ENCODE measurements at places on chromosomes 5 and 9. TPM values are rescaled to one million over a fixed set of nuclear protein-coding genes. Genes with fewer than 3 reads are reported as not detected.
A peak's percentile ranks its signal among the peaks of the same experiment; 100 is the strongest.

DNA sequence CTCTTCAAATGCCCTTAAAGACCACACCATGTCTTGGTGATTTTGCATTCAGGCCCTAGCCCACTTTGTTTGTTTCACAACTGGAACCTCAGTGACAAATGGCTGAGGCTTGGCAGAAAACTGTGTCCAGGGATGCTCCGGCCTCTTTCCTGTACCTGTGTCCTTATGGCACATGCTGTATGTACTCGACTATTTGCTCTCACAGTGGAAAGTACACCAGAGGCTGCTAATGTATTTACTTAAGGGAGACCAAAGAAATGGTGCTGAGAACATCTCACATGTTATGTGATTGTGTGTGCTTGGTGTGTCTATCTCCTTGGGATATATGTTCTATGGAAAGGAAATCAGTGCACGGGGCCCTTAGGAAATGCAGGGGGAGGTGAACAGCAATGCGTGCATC is 263.3 kb downstream of the GADD45G start:
- DNase-seq = no peak

DNA sequence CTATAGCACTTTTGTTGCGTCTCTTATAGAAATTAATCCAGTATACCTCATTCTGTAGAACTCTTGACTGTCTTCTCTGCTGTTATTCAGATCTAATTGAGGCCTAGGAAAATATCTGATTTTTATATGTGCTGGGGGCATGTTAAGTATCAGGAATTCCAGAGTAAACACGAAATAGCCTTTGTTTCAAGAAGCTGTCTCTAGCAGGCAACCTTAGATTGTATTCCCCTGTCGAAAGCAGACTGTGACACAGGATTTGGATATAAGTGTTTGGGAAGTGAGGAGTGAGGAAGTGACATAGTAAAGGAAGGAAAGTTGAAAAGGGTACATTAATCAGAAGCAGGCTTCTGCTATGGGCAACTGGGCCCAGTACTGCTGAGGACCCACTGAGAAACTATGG is 72.1 kb upstream of the RASA1 start:
- no peak for DNase-seq

ECM2 gene
- total RNA-seq = 51.0 TPM

NTRK2 gene
- 16.1 TPM for total RNA-seq

OBP2B gene
- not detected for total RNA-seq

GRCh38 chr5:173229382-173229959 is 5.5 kb downstream of the NKX2-5 start:
- DNase-seq = no peak

GRCh38 chr5:93034621-93035590 is 546.1 kb downstream of the NR2F1-AS1 start:
- DNase-seq = no peak

ZBED3 gene
- total RNA-seq = 22.1 TPM

- no peak for DNase-seq
Measured at GRCh38 chr9:98944057-98944733, 488 bp downstream of the COL15A1 start.

DNA sequence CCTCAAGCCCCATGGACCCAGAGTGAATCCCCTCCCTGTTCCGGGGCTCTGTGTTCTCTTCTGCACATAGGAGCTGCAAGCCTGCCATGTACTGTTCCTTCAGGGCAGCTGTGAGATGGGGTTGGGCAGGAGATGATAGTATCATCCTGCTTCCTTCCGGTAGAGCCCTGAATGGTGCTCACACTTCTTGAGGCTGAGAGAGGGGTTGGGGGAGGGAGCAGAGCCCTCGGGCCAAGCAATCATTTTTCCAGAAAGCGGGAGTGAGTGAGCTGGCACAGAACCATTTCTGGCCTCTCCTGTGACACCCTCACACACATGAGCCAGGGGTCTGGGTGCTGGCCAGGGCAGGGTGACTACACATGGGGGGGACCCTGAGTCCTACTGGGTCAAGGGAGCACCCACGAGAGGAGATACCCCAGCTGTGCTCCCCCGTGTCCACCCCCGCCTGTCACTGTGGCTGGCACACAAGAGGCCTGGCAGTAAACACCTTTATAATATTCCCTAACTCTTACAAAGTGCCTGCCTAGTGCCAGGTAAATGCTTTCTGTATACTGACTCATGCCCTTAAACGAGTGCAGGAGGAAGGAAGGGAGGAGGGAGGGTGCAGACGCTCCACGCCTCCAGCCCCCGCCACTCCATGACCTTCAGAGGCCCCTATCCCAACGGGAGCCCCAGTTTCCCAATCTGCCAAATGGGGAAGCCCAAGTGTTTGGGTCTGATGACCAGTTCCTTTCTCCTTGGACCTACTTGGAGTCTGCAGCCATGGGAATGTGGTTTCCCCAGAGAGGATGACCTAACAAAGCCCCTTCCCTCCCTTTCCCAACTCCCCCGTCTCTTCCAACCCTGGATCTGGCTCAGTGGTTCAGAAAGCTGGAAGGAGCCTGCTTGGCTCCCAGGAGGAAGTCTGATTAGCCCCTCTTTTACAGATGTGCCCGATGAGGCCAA is 15.5 kb downstream of the AKNA start:
- DNase-seq = peak; percentile 58

CRHBP gene
- 5.4 TPM for total RNA-seq

DNA sequence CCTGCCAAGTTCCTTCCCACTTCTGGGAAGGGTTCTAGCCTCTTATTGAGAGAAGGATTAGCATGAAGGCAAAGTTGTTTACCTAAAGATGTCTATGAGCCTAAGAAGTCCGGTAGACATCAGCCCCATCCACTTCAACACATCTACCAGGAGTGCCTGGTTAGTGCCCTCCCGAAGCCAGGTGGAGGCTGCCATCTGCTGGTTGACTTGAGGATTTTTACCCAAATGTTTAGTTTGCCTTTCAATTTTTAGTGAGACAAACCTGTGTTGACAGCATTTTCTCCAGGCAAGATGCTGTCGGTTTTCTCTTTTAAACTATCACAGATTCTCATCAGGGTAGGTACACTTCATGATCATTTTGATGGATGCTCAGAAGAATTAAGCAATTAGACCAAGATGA is 83.6 kb upstream of the TNFSF8 start:
- no peak for DNase-seq

DNA sequence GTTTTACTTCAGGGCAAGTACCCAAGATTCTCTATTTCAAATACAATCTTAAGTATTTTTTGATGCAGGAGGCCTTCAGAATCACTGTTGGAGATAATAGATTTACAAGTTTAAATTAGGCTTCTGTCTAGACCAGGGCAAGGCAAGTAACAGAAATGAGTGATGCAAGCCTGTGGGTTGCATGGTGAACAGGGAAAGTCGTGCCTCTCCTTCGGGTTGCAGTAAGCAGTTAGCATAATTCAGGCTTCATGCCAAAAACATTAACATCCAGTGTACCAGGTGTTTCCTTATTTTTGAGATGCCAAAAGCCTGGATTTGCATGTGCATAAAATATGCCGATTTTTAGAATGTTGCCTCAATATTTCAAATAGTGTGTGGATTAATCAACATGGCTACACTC is 369.0 kb downstream of the CAAP1 start:
- no peak for DNase-seq

DNA sequence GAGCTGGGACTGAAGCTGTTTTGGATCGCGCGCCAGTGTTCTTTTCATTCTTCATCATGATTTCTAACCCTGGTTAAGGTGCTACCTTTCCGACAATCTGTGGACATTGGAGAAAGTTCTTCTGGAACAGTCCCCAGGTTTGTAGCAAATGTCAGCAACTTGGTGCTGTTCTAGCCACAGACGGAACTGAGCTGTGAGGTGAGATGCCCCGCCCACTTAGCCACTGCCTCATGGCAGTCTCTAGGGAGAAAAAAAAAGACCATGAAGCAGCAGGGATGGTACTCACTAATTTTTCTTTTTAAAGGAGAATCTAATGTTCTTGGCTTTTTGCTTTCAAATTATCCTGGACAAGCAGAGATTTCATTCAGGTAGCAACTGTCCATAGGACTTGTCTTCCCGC is 72.1 kb upstream of the STK32A start:
- DNase-seq = no peak

CTSL gene
- total RNA-seq = 349 TPM

BRD8 gene
- total RNA-seq = 31.5 TPM

DNA sequence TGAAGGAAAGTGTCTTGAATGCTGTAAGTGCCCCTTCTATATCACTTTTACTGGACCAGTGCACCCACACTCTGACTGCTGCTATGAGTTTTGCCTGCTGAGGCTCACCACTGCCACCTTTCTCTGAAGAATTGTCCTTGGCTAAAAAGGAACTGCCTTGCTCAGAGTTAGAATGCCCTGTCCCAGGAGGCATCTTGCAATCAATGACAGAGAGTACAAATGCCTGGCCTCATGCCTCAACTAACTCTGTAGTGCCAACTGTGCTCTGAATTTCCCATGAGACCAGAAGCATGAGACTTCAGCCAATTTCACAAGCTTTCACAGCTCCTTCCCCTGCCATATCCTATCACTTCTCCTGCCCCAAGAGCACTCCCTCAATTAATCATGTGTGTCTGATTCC is 569.7 kb downstream of the ZNF608 start:
- no peak for DNase-seq

GRCh38 chr9:113289091-113289490 is 13.6 kb downstream of the PRPF4 start:
- no peak for DNase-seq

CRB2 gene
- 0.32 TPM for total RNA-seq

DNA sequence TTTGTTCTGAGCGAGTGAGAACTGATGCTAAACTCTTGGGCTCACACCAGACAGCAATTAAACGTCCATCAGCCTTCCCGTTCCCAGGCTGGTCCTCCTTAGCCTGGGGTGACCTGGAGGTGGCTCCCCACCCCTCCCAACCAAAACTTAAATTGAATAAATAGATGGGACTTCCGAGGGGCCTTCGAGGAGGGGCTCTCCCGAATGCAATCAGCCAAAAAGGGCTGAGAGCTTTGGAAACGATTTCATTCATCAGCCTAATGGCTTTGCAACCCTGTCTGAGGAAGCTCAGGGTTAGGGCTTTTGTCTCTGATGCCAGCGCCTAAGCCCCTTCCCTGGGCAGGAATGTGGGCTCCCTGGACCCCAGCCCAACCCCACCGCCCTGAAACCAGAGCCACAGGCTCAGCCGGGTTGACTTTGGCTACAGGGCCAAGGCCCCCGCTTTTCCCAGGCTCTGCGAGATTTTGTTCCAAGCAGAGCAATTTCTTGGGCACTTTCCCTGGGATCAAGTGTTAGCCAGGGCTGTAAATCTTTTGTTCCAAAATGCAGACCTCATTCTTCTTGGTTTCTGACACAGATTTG is 29.2 kb downstream of the LHX3 start:
- DNase-seq = no peak

DNA sequence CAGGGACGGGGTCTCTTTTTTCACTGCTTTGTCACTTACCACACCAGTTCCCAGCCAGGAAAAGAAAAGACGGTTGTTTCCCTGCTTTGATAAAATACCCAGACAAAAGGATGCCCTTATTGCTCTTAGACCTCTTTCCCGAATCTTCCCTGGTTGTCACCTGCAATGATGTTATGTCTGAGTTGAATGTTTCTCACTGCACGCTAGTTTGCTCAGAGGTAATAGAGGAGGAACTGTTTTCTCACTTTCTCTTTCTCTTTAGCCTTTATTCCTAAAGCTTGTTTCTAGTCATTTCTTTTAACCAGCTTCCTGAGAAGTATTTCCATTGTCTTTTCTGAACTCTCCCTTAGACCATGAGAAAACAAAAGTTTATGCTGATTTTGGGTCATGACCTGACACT is 32.9 kb downstream of the ACER2 start:
- no peak for DNase-seq

DNA sequence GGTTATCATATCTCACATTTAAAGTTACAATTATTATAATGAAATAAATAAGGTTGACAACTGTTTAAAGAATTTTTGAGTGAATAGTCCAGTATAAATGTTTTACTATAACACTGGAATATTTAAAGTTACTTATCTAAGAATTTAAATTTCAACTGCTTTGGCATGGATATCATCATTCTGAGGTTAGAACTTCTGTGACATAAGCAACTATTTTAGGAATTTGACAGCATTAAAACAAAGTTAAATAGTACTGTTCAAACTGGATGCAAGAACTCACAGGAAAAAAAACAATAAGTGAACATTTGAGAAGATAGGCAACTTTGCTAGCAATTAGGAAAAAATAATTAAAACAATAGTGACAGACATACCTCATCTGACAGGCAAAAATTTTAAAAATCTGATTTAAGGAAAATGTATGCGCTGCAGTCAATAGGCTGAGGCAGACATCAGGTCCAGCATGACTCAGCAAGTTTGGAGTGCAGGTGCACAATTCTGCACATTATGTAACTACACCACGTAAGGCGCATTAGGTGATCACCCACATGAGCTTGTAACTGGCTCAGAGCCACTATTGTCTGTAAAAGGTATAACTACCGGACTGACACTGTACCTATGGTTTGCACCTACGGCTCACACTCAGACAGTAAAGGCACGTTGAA is 180.6 kb downstream of the PDE4D start:
- DNase-seq = no peak

FNIP1 gene
- 50.2 TPM for total RNA-seq

PCDHB4 gene
- 6.9 TPM for total RNA-seq

- DNase-seq = no peak
Measured at GRCh38 chr9:27413511-27414219, 110.4 kb upstream of the IFNK start.

GRCh38 chr5:137142346-137142745 is 356.8 kb downstream of the SPOCK1 start:
- DNase-seq = no peak

DNA sequence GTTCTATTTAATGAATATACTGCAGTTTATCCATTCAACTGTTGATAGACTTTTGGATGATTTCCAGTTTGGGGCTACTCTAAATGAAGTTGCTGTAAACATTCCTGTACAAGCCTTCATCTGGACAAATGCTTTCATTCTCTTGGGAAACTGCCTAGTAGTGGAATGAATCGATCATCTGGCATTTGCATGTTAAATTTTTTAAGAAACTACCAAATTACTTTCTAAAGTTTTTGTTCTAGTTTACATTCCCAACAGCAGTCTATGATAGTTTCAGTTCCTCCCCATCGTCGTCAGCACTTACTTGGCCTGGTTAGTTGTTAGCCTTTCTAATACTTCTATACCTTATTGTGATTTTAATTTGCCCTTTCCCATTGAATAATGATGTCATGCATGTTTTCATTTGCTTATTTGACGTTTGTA is 306.3 kb downstream of the FER start:
- DNase-seq = no peak

DNA sequence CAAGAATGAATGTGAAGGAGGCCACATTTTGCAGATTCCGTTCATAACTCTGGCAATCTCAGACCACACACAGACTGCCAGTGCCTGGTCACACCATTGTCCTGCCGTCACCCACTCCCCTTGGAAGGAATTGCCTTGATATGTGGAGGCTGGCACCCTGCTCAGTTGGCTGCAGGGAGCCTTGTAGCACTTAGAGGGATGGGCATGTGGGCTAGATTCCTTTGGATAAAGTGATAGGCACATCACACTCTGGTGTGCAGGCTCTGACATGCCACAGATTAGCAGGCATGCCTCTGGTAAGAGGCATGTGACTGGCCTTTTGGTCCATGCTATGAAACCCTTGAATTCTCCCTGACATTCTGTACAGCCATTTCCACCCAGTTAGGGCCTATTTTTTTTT is 254.6 kb upstream of the PIK3R1 start:
- no peak for DNase-seq
